ENCODE measurements at places on chromosomes 12 and 14. TPM values are rescaled to one million over a fixed set of nuclear protein-coding genes. Genes with fewer than 3 reads are reported as not detected.

Gene TAS2R31
- 2.0 TPM for total RNA-seq

Gene KLRF2
- not detected for total RNA-seq

Gene MYF5
- not detected for total RNA-seq

Gene CPNE8
- total RNA-seq: 7.2 TPM

Gene NAA25
- 41.6 TPM for total RNA-seq

Gene TMEM179
- 3.6 TPM for total RNA-seq

Gene CCDC198
- total RNA-seq: not detected

Gene ALX1
- 0.25 TPM for total RNA-seq

Gene TTC9
- 22.5 TPM for total RNA-seq

Gene HSPB8
- total RNA-seq: 6.7 TPM

Gene C1R
- total RNA-seq: 8.9 TPM

Gene TOGARAM1
- total RNA-seq: 6.4 TPM

Gene KIF26A
- 53.4 TPM for total RNA-seq

Gene PTPN21
- 9.4 TPM for total RNA-seq

Gene SRRM4
- total RNA-seq: 0.96 TPM

Gene NKX2-8
- not detected for total RNA-seq

Gene ASCL1
- total RNA-seq: 0.07 TPM

Gene FOXN4
- total RNA-seq: 0.37 TPM

Gene OTUB2
- 3.5 TPM for total RNA-seq

Gene KSR2
- total RNA-seq: 2.4 TPM

Gene DHRS1
- total RNA-seq: 13.9 TPM

Gene B4GALNT1
- total RNA-seq: 1.2 TPM

Gene SLC17A8
- 0.26 TPM for total RNA-seq

Gene TAS2R7
- total RNA-seq: not detected

Gene KERA
- not detected for total RNA-seq

Gene RASSF9
- 0.33 TPM for total RNA-seq

Gene SCN8A
- total RNA-seq: 13.2 TPM

Gene A2M
- 3.4 TPM for total RNA-seq

Gene CCNT1
- 42.0 TPM for total RNA-seq

Gene AICDA
- not detected for total RNA-seq

Gene CD4
- total RNA-seq: 2.7 TPM

Gene NEUROD4
- not detected for total RNA-seq

Gene NGB
- 0.33 TPM for total RNA-seq

Gene PMEL
- total RNA-seq: 72.2 TPM

Gene GLIPR1
- total RNA-seq: not detected

Gene METTL17
- total RNA-seq: 98.1 TPM

Gene GPRC5D
- total RNA-seq: not detected

Gene TPPP2
- not detected for total RNA-seq

Gene CRACR2A
- total RNA-seq: 2.6 TPM

Gene NAP1L1
- 1,010 TPM for total RNA-seq

Gene SNRPF
- total RNA-seq: 70.7 TPM

Gene KRT81
- 0.34 TPM for total RNA-seq

Gene SLC25A47
- total RNA-seq: not detected

Gene P2RX2
- total RNA-seq: 1.6 TPM

Gene NDUFA9
- 65.8 TPM for total RNA-seq

Gene GPR68
- 0.28 TPM for total RNA-seq

Gene ZC2HC1C
- total RNA-seq: 1.3 TPM

Gene RNASE1
- total RNA-seq: 6.2 TPM

Gene OTOGL
- 0.39 TPM for total RNA-seq

Gene RHEBL1
- total RNA-seq: 6.9 TPM

Gene TSPAN19
- not detected for total RNA-seq

Gene NR1H4
- not detected for total RNA-seq

Gene SLCO1C1
- not detected for total RNA-seq

All from WTC11 (cell line).